Glutamatergic neuron (in vitro differentiated cells): ENCODE measurements at places on chromosomes 6 and 20. TPM values are rescaled to one million over a fixed set of nuclear protein-coding genes. Genes with fewer than 3 reads are reported as not detected.

The LY6G6D gene
- not detected for total RNA-seq

- DNase-seq = no peak
Observed at GRCh38 chr6:131995917-131996316, 44.7 kb upstream of the CCN2 start.

The RIN2 gene
- 108 TPM for total RNA-seq

- DNase-seq = peak; percentile 16
Observed at GRCh38 chr6:114376611-114377175, 33.9 kb upstream of the HS3ST5 start.

The PTK6 gene
- 0.17 TPM for total RNA-seq

- no peak for DNase-seq
Observed at GRCh38 chr6:38720295-38720694, 5.2 kb downstream of the DNAH8 start.

The NKX2-2 gene
- total RNA-seq = 1.2 TPM

GRCh38 chr6:2110504-2110903 lies 134.9 kb downstream of the GMDS start:
- DNase-seq = no peak

DNA sequence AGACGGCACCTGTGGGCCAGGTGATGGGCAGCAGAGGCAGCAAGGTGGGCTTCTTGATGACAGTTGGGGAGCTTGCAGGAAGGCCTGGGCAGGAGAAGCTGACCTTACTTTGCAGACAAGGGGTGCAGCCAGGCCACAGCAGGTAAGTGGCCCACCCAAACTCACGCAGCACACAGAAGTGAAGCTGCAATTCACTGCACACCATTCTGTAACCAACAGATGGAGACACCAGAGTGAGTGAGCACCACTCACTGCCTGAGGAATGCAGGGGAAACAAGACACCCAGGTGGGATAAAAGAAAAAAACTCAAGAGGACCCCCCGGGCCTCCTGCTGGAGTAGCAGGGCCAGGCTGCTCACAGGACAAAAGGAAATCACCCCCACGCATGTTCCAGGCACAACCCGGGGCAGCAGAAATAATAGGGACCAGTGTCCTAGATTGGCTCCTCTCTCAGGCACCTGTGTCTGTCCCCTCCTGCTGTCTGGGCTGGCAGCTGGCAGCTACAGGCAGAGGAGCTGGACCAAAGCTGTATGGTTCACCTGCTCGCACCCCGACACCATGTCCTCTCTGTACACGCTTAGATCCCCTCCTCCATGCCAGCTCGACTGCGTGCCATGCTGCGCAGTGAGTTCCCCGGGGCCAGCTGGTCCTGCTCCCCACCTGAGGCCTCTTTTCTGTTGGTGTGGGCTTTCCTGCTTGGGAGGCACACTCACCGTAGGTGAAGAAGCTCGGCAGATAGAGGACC lies 4.9 kb downstream of the MTCH1 start:
- DNase-seq = no peak

The FANCE gene
- 33.4 TPM for total RNA-seq

The LAMP5 gene
- total RNA-seq = not detected

DNA sequence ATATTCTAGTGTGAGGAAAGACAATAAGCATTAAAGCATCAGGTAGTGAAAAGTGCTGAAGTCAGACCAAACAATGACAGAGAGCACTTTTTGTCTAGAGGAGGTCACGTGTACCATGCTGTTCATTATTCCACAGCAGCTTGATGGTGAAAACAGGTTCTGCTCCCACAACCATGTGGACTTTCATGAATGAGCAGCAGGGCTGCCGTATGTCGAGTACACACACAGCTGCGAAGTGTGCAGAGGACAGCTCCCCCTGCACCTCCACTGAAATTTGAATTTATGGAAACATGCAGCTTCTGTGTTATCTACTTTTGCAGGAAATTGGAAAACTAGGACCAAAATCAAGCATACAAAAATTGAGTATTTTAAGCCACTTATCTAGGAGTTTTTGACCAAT lies 85.3 kb downstream of the MAP7 start:
- DNase-seq = peak; percentile 48

- no peak for DNase-seq
Observed at GRCh38 chr20:33301192-33301930, 18.3 kb downstream of the BPIFB1 start.

DNA sequence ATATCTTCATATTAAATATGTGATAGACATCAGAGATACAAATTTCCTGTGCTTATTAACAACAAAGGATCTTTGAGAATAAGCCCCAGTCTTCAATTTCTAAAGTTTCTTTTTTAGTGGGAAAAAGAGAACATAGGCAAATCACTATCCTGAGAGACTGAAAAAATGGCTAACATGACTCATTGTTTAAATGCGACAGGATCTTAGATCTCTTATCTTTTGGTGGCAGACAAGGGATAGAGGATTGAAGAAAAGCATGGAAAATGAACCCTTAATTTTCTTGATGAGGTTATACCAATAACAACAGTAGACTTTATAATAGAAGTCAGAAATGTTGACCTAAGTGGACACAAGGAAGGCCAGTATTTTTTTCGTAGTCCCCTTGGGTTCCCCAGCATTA lies 178.6 kb upstream of the MAP3K7 start:
- no peak for DNase-seq

DNA sequence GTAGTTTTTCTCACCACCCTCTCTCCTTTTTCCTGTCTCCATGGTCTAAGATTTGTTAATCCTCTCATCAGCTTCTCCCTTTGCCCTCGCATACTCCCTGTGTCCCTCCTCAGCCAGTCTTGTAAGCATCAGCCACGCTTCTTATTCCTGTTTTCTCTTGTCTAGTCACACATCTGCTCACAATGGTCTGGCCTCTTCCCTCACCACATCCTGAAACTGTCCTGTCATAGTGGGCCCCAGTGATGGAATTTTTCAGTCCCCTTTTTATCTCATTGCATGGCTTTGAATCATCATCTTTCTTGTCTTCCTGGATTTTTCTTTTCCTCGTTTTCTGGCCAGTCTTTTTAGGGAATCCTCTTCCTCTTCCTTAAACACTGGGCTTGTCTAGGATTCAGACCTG lies 57.2 kb downstream of the GFRA4 start:
- no peak for DNase-seq

- DNase-seq = no peak
Observed at GRCh38 chr20:41038149-41038877, 9.7 kb downstream of the TOP1 start.

The MANEA gene
- 11.7 TPM for total RNA-seq

GRCh38 chr6:166473886-166474571 lies 91.3 kb upstream of the MPC1 start:
- peak; percentile 12 for DNase-seq

- no peak for DNase-seq
Observed at GRCh38 chr6:43578748-43579147, 2.8 kb downstream of the POLH start.

DNA sequence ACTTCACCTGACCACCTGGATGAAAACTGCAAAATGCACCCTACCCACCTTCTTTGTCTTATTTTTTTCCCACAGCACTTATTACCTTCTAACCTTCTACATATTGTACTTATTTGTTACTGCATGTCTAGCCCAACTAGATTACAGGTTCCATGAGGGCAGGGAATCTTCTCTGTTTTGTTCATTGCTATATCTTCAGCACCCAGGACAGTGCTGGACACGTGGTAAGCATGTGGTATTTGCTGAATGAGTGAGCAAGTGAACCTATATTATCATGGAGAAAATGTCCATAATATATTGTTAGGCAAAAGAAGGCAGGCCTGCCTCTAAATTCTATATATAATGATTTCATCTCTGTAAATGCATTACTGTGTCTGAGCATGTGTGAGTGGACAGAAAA lies 107.0 kb downstream of the TRERF1 start:
- DNase-seq = no peak

DNA sequence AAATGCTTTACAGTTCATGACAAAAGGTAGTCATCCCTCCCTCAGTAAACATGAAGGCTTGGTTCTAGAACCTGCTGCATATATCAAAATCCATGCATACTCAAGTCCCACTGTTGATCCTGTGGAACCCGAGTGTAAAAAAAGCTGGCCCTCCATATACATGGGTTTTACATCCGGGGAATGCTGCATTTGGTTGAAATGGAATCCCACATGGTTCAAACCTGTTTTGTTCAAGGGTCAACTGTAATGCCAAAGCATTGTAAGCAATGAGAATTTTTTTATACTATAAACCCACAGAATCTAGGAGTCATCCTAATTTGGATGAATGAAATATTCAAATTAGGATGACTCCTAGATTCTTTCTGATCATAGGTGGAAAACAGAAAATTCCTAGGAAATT lies 5.9 kb upstream of the HDAC2 start:
- no peak for DNase-seq

GRCh38 chr6:25222006-25222678 lies 57.0 kb upstream of the CARMIL1 start:
- DNase-seq = no peak

GRCh38 chr6:21327326-21328112 lies 266.0 kb upstream of the SOX4 start:
- no peak for DNase-seq

The CST2 gene
- total RNA-seq = not detected

The EYA2 gene
- total RNA-seq = 94.1 TPM

DNA sequence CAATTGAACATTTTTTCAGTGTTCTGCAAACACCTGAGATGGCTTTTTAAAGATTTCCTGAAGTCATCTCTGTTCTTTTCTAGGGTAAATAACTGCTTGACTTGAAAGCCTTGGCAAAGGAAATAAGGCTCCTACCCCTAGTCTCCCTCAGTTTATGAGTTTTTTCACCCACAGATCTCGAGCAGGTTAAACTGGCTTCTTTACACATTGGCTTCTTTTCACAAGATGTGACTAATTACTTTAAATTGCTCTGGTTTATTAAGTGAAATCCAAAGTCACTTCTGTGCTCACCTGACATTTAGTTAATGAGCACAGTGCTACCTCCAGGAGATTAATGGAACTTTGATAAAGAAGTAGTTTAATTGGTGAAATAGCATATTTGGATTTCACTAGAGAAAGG lies 33.2 kb downstream of the SOX4 start:
- DNase-seq = no peak

The ADGRF5 gene
- 0.37 TPM for total RNA-seq

- DNase-seq = no peak
Observed at GRCh38 chr6:3337521-3338350, 79.0 kb downstream of the PSMG4 start.

DNA sequence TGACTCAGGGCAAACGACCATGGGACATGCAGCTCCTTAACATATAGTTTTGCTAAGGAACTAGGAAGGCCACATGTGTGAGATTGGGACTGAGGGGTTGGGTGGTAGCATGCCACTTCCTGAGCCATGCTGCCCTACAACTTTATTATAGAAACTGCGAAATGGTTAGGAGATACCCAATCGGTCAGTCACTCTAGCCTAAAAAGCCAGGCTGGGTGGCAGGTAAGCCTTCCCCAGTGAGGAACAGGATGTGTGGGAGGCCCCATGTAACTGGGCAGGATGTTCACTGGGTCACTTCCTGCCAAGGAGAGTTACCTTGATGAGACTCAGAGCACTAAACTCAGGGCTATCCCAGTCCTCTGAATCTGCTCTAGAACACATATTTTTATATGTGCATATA lies 123.5 kb downstream of the MAP3K7 start:
- DNase-seq = no peak

DNA sequence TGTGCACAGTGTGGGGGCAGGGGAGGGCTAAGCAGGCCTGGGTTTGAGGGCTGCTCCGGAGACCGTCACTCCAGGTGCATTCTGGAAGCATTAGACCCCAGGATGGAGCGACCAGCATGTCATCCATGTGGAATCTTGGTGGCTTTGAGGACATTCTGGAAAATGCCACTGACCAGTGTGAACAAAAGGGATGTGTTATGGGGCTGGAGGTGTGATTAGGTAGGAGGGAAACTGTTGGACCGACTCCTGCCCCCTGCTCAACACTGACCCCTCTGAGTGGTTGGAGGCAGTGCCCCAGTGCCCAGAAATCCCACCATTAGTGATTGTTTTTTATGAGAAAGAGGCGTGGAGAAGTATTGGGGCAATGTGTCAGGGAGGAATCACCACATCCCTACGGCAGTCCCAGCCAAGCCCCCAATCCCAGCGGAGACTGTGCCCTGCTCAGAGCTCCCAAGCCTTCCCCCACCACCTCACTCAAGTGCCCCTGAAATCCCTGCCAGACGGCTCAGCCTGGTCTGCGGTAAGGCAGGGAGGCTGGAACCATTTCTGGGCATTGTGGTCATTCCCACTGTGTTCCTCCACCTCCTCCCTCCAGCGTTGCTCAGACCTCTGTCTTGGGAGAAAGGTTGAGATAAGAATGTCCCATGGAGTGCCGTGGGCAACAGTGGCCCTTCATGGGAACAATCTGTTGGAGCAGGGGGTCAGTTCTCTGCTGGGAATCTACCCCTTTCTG lies 44.0 kb upstream of the TTPAL start:
- no peak for DNase-seq

DNA sequence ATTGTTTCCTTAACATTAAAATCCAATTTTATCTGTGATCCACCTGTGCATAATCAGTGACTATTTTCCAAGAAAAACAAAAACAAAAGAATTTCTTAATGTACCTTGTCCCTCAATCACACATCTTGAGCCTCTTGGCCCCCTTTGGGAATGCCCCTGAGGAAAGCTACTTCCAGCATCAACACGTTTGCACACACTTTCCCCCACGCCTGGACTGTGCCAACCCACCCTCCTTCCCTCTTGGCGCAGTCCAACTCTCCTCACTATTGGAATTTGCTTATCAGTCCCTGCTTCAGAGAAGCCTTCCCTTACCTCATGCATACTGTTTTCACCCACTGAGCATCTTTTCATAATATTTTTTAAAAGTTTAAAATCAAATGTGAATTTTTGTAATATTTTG lies 389.4 kb upstream of the NRSN1 start:
- DNase-seq = no peak

DNA sequence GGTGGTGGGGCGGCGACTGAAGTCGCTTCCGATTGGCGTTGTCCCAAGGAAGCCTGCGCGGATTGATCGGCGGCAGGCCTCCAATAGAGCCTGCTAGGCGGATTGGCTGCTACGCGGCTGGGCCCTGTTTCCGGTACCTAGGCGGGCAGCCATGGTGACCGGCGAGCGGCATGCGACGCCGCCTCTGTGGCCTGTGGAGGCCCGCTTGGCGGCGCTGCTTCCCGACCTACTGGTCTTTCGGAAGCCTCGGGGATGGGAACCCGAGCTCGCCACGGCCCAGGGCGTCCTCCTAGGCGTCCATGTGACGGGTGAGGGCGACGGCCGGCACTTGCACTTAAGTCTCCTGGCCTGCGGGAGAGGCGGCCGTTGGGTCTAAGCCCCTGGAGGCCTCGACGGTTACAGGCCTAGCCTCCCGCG lies 28.1 kb downstream of the NFYA start:
- DNase-seq = peak; percentile 83

The MCHR2 gene
- not detected for total RNA-seq

The SPEF1 gene
- 0.22 TPM for total RNA-seq

GRCh38 chr6:122872311-122872710 lies 83.3 kb downstream of the SMPDL3A start:
- no peak for DNase-seq
